COR-L47 (cell line): ENCODE measurements at places on chromosomes 13 and 19.
A peak's percentile ranks its signal among the peaks of the same experiment; 100 is the strongest.

- DNase-seq: no peak
Observed at GRCh38 chr19:50356691-50357177, 8.7 kb downstream of the NAPSA start.

DNA sequence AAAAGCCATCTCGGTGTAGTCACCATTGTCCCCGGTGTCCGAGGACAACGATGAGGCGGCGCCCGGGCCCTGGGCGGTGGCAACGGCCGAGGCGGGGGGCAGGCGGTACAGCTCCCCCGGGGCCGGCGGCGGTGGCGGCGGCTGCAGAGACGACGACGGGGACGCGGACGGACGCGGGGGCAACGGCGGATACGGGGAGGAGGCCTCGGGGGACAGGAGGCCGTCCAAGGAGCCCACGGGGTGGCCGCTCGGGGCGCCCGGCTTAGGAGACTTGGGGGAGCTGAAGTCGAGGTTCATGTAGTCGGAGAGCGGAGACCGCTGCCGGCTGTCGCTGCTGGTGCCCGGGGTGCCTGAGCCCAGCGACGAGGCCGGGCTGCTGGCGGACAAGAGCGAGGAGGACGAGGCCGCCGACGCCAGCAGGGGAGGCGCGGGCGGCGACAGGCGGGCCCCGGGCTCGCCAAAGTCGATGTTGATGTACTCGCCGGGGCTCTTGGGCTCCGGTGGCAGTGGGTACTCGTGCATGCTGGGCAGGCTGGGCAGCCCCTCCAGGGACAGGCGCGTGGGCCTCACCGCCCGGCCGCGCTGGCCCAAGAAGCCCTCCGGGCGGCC, 3.5 kb downstream of the IRS2 start:
- DNase-seq: no peak

DNA sequence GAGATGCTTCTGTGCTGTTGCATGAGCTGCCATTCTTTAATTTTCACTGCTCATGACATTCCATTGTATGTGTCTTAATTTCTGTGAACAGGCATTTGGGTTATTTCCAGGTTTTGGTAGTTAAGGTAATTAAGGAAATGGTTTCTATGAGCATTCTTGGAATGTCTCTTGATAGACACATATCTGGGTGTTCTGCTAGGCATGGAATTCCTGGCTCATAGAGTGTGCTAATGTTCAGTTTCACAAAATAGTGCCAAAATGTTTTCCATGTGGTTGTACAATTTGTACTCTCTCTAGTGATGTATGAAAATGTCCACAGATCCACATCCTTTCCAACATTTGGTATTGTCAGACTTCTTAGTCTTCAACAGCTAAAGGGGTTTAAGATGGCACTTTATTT, 680.9 kb upstream of the SGCG start:
- no peak for DNase-seq

- DNase-seq: peak; percentile 71
Observed at GRCh38 chr13:49669735-49670309, 21.5 kb downstream of the EBPL start.

DNA sequence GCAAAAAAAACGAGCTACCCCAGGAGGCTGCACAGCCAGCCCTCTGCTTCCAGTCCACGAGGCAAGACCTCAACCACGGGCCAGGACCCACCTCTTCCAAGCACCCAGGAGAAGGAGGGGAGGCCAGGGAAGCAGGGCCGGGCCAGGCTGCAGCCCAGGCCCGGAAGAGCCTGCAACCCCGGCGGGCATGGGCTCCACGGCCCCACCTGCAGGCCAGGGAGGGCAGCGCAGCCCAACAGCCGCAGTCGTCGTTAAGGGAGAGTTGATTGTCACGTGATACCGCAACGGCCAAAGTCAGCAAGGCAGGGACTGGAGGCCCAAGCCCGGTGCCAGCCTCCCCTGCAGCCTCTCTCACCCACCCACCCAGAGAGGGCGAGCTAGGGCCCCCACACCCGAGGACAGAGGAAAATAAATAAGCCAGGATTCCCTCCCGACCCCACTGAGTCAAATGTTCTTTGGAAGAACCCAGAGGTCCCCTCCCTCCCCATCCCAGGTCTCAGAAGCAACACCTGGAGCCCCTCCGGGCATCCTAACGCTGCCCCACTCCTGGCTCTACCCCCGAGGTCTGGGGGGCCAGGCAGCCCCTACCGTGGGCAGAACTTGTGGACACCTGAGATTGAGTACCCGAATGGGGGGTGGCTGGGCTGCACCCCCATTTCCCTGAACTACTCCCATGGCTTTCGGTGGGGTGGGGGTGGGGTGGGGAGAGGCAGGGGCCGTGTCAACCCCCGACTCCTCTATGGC, 5.2 kb upstream of the REXO1 start:
- DNase-seq: peak; percentile 60

DNA sequence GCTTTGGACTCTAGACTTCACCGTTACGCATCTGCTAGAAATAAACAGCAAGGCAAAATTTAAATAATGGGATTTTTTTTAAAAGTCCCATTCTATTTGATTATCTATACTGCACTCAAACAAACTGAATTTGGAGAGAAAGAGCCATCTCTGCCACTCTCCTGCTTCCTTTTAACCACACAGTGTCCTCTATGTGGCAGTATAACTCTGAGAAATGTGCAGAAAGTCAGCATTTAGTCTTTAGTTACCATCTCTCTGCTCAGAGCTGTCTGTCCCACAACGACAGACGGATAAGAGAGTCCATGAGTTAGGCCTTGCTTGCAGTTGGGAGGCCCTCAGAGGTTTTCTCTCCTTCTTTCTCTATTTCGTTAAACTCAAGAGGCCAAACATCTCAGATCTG, 21.2 kb downstream of the CCNA1 start:
- DNase-seq: no peak

DNA sequence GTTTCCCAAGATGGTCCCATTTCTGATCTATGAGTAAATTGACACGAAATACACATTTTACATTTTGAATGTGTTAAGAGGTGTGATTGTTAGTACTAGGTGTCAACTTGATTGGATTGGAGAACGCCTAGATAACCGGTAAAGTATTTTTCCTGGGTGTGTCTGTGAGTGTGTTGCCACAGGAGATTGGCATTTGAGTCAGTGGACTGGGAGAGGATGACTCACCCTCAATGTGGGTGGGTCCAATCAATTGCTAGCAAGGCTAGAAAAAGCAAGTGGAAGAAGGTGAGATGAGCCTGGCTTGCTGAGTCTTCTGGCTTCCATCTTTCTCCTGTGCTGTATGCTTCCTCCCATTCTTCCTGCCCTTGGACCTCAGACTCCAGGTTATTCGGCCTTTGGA, 960.7 kb upstream of the PCDH9 start:
- DNase-seq: no peak

- DNase-seq: no peak
Observed at GRCh38 chr19:15871570-15871969, 26.3 kb downstream of the CYP4F2 start.

- DNase-seq: no peak
Observed at GRCh38 chr19:49271080-49271753, 53.8 kb downstream of the SLC6A16 start.

DNA sequence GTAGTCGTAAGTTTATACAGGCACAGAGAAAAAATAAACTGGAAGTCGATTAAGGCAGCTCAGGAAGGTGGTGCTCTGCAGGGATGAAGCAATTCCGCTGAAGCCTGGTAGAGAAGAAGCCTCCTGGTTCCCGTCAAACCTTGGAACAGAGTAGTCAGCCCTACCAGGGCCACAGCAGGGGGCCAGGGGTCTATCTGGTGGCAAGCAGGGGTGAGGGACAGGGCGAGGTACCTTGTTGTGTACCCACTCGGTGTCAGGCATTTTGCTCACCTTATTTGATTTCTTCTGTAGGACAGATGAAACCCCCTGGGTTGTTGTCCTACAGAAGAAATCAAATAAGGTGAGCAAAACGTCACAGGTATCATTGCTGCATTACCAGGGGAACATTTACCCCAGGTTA, 70.6 kb downstream of the C13orf42 start:
- DNase-seq: no peak

DNA sequence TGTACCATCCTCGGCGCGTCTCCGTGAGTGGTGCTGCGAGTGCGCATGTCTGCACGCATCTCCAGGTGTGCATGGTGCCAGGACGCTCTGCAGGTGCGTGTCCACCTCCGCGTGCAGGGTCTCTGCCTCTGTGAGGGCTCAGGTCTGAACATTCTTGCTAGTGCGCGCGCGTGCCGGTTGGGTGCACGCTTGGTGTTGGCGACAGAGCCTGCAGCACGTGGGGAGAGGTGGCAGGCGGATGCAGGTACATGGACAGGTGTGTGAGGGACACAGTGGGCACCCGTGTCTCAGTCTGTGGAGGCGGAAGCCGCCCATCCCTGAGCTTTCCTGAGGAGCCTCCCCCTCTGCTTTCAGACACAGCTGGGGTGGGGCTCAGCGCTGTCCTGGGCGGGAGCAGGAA, 4.9 kb upstream of the OR10H2 start:
- DNase-seq: no peak

- DNase-seq: no peak
Observed at GRCh38 chr19:40398417-40399131, 8.6 kb upstream of the HIPK4 start.

DNA sequence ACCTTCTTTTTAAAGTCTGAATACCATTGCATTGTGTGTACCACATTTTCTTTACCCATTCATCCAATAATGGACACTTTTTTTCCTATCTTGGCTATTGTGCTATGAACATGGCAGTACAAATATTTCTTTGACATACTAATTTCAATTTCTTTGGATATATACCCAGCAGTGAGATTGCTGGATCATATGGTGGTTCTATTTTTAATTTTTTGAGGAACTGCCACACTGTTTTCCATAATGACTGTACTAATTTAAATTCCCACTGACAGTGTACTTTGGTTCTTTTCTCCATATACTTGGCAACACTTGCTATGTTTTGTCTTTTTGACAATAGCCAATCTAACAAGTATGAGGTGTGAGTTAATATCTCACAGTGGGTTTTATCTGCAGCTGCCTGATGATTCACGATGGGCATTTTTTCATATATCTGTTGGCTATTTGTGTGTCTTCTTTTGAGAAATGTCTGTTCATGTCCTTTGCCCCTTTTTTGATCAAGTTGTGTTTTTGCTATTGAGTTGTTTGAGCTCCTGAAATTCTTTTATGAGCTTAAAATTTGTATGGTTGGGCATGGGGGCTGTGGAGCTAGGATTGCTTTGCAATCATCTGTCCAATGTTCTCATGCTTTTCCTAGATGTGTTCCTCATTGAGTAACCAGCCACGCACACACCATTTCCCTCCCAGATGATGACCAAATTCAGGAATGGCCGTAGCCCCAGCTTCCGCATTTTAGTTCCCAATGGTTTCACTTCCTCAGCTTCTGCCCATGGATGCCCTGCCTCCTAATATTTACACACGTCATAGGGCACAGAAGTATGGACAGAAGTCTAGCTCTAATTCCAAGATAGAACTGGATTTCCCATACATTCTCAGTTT, 380.0 kb upstream of the SGCG start:
- DNase-seq: no peak

DNA sequence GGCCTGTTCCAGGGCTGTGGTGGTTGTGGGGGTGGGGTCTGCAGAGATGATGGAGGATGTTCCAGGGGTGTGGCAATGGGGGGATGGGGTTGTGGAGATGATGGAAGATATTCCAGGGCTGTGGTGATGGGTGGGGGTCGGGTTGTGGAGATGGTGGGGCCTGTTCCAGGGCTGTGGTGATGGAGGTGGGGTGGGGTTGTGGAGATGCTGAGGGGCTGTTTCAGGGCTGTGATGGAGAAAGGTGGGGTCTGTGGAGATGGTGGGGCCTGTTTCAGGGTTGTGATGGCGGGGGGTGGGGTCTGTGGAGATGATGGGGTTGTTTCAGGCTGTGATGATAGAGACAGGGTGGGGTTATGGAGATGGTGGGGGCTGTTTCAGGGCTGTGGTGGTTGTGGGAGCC, 62.0 kb downstream of the TEX29 start:
- no peak for DNase-seq

DNA sequence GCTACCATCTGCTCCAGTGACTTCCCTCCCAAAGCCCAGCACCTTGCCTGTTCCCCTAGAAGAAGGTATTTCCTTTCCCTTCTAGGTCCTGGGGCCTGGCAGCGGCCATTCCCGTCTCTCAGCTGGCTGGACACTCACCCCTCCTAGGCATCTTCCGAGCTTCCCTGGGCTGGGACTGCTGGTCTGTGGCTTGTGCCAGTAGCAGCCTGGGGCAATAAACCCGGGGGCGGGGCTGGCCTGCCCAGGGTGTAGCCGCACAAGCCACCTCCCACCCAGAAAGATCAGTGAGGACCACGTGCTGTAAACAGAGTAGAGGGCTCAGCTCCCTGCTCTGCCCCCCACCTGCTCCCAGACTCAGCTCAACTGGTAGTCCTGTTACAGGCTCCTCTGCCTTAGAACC, 15.0 kb downstream of the LIPE start:
- DNase-seq: no peak
